Pulmonary artery endothelial cell (primary cell): ENCODE measurements at places on chromosomes 11 and 22. TPM values are rescaled to one million over a fixed set of nuclear protein-coding genes. Genes with fewer than 3 reads are reported as not detected.

CALCB gene
- 0.07 TPM in 2 replicates for total RNA-seq

SNRPD3 gene
- total RNA-seq, result 242 and 306 TPM in 2 replicates

INS gene
- not detected in 2 replicates for total RNA-seq

RCN1 gene
- total RNA-seq, result 401 and 433 TPM in 2 replicates

OR52I2 gene
- total RNA-seq, result not detected in 2 replicates

PTPN5 gene
- not detected in 2 replicates for total RNA-seq

MRGPRE gene
- not detected in 2 replicates for total RNA-seq

KDELR3 gene
- 29.3 and 41.7 TPM in 2 replicates for total RNA-seq

WNT11 gene
- total RNA-seq, result not detected in 2 replicates

NRGN gene
- 2.5 and 3.0 TPM in 2 replicates for total RNA-seq

CARNS1 gene
- total RNA-seq, result 0.07 TPM in 1 of 2 replicates, not detected in the other

MS4A14 gene
- not detected in 2 replicates for total RNA-seq

CCDC87 gene
- total RNA-seq, result 0.20 and 0.21 TPM in 2 replicates

NAALADL1 gene
- total RNA-seq, result 10.7 and 15.9 TPM in 2 replicates

GGTLC3 gene
- not detected in 2 replicates for total RNA-seq

MFNG gene
- total RNA-seq, result 119 and 148 TPM in 2 replicates

PRRG4 gene
- total RNA-seq, result 0.07 and 0.49 TPM in 2 replicates

C11orf91 gene
- total RNA-seq, result 0.13 TPM in 1 of 2 replicates, not detected in the other

SMC1B gene
- total RNA-seq, result under 0.01 and 0.04 TPM in 2 replicates

ZPR1 gene
- total RNA-seq, result 45.4 and 57.0 TPM in 2 replicates

KCNJ11 gene
- total RNA-seq, result 0.07 and 0.20 TPM in 2 replicates
